ENCODE measurements at places on chromosomes 1 and 21.

DNA sequence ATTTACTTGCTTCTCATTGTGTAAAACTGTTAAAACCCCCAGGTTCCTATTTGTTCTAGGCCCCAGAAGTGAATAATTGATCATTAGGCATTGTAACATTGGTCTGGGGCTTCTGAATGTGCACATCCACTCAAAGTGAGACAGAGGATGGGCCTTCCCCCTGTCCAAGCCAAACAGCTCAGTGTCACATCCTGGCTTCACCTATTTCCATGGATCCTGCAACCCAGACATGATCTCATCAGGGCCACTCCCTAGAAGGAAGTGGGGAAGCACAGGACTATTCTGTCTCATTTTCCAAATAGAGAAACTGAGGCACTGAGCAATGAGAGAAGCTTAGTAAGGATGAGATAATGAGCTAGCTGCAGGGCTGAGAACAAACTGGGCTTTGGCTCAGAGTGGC is 47.4 kb upstream of the TSPAN2 start:
- DNase-seq: no peak

GRCh38 chr1:154460695-154461260 is 41.2 kb upstream of the TDRD10 start:
- no peak for DNase-seq

- DNase-seq: no peak
Observed at GRCh38 chr1:248406721-248407692, 4.2 kb downstream of the OR2T1 start.

- no peak for DNase-seq
Observed at GRCh38 chr21:39726133-39726532, 18.9 kb upstream of the IGSF5 start.

GRCh38 chr1:245177071-245177900 is 22.5 kb downstream of the KIF26B start:
- no peak for DNase-seq

- no peak for DNase-seq
Observed at GRCh38 chr1:27535386-27535785, 45.4 kb upstream of the WASF2 start.

GRCh38 chr1:36961062-36961615 is 73.2 kb downstream of the GRIK3 start:
- DNase-seq: no peak

DNA sequence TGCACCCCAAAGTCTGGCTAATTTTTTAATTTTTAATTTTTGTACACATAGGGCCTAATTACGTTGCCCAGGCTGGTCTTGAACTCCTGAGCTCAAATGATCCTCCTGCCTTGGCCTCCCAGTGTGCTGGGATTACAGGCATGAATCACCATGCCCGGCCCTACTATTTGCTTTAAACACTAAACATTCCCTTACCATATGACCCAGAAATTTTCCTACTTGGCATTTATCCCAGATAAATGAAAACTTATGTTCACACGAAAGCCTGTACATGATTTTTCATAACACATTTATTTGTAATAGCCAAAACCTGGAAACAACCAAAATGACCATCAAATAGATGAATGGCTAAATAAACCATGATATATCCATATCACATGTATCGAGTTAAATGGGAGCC is 35.8 kb downstream of the NDUFS5 start:
- DNase-seq: no peak

- no peak for DNase-seq
Observed at GRCh38 chr21:42160765-42161164, 58.2 kb upstream of the ABCG1 start.

DNA sequence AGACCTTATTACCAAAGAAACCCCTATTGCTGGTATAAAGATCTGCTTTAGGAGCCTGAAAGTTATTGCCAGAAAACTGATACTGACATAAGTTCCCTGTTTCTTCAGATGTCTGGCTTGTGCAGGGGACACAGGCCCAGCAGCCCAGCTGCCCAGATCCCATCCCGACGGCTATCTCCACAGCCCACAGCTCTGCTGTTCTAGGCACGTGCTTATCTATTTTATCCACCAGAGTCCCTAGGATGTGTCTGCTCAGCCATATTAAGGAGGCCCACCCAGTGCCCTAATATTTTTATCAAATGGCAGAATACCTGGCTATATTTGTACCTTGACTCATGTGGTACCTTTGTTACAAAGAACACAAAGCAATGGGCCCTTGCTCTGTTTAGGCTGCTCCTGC is 58.9 kb downstream of the DDX20 start:
- DNase-seq: no peak

DNA sequence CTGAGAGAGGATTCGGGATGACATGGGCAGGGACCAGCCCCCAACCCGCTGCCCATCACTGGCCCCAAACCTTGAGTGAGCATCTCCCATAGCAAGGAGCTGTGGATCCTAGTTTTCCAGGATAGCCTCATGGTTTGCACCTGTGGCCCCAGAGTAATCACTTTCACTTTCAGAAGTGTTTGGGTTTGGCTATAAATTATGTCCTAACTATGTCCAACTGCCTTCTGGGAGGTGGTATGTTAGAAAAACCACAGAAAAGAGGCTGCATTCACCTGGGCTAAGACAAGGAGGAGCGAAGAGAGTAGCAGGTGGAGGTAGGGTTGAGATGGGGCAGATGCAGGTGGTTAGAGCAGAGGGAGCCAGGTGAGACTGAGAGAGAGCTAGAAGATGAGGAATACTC is 19.4 kb upstream of the CLIC6 start:
- DNase-seq: no peak

DNA sequence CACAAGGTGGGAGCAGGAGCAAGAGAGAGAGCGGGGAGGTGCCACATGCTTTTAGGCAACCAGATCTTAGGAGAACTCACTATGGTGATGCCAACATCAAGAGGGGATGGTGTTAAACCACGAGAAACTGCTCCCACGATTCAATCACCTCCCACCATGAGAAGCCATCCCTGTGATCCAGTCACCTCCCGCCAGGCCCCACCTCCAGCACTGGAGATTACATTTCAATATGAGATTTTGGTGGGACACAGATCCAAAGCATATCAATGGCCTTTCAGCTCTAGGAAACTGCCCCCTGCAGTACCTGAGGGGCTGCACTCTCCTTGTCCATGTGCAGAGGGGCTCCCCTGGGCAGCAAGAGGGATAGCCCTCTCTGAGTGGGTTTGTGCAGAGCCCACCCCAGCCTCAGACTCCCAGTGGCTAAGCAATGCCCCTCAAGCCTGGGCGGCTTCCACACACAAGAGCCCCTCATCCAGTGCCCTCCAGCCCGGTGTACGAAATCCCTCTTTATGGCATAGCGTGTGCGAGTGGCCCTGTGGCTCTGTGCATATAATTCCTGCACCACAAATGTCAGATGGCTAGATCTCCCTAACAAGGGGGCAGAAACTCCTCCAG is 15.5 kb upstream of the PRDM16 start:
- DNase-seq: no peak

GRCh38 chr1:107262467-107263286 is 121.8 kb downstream of the NTNG1 start:
- no peak for DNase-seq

DNA sequence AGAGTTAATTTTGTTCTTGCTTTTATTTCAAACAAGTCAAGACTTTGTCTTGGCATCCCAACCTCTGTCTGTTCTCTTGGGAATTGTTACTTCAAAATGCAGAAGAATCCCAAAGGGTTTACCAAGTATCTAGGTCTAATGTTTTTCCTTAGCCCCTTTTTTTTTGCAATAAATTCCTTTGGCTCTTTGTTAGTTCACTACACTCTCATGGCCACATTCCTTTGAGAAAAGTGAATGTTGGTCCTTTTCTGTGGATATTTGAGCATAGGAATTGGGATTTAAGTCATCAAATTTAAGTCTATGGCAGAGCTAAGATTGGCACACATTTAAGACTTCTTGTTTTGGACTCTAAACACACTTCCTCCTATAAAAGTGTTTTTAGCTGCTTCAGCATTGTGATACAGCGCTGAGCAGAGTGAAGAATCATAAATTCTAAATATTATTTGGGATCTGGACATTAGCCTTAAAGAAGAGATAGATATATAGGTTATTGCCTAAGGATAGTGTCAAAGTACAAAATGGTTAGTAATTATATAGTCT is 1.9 kb downstream of the BTF3L4 start:
- no peak for DNase-seq

DNA sequence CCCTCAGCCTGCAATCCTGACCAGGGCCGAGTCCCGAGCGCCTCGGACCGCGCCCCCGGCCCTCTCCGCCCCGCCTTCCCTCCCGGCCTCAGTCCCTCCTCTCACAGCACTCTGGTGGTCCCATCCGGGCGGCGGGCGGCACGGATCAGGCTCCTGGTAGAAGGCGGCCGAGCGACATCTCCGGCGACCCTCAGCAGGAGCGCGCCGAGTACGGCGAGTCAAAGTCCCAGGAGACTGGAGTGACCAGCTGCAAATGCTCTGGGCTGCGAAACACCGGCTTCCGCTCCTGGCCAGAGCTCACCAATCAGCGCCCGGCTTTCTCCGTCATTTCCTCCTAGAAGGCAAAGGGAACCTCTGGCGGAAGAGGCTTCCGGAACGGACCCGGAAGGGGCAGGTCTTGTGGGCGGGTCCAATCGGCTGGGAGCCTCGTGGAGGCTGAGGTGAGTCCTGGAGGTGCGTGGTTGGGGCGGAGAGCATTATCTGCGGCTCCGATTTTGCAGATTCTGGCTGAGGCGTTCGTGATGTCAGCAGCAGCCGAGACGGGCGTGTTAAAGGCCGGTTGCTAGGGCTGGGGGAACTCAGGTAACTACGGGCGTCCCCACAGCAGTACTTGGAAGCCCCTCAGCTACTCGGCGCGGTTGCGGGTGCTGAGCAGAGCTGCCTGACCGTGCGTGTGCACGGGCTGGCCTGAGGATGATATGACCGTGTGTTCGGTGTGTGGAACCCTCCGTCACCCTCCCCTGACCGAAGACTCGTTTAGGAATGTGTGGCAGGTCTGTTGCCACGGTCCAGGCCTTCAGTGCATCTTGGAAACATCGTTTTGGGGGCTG is at the start of the genes GDAP2 and WDR3:
Gene GDAP2, minus strand, starts transcription at position 279 of the 830 bp plus-strand sequence. CDS start 9,264 bp downstream, outside the sequence.
Gene WDR3, plus strand, starts transcription at position 397 of the 830 bp plus-strand sequence. CDS start 3,581 bp downstream, outside the sequence.
- DNase-seq: peak; percentile 94

GRCh38 chr1:155174324-155175280 is 953 bp downstream of the TRIM46 start:
- peak; percentile 53 for DNase-seq

DNA sequence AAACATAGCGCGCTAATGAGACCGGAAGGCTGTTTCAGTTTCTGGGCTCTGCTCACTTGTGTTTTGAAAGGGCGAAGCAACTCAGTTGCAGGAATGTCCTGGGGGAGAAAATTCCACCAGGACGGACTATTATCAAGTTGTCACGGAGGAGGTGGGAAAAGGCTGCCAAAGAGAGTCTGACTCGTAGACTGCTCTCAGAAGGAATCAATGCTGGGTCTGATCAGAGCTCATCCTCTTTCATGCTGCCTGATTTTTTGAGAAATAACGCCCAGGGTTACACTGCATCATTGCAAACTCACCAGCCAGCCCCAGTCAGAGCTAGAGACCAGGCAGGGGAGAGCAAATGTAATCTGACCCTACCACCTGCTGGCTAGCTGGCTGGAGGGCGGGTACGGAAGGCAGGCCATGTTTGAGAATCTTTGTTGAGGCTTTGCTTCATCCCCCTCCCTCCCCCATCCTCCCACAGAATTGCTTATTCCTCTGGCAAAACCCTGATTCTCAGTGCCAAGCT is 36.4 kb upstream of the BCL9 start:
- DNase-seq: no peak

GRCh38 chr1:150887018-150887417 is at the start of gene CTXND2:
Gene CTXND2, plus strand, starts transcription at chr1:150887136. Its CDS starts 25,179 bp downstream, at chr1:150912315.
- no peak for DNase-seq

GRCh38 chr1:209790286-209791193 is 6.2 kb upstream of the C1orf74 start:
- DNase-seq: no peak

DNA sequence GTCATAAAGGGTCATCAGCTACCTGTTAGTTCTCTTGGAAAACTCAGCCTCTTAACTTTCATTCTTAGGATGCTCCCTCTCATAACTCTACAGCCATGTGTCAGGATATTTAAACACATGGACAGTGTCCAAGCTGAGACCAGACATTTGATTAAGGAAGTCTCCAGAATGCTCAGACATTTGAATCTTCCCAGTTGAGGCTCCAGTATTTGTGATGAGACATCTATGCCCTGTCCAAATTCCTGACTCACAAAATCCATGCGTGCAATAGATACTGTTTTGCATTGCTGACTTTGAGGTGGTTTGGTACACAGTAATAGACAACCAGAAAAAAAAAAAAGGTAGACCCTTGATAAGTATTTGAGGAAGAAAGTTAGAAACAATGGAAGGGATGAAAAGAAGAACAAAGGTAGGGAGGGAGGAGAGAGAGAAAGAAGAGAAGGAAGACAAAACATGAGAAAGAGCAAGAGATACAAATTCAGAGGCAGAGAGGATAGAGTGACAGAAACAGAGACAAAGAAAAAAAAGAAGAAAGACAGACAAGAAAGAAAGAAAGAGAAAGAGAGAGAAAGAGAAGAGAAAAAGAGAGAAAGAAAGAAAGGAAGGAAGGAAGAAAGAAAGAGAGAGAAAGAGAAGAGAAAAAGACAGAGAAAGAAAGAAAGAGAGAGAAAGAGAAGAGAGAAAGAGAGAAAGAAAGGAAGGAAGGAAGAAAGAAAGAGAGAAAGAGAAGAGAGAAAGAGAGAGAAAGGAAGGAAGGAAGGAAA is 275.5 kb upstream of the PRMT6 start:
- DNase-seq: no peak

GRCh38 chr1:211532088-211532444 is 40.1 kb upstream of the RD3 start:
- DNase-seq: no peak

GRCh38 chr1:234926559-234927311 is 201.9 kb downstream of the TOMM20 start:
- no peak for DNase-seq

- no peak for DNase-seq
Observed at GRCh38 chr1:32536764-32537163, 2.5 kb upstream of the ZBTB8A start.

Data from CD4-positive, alpha-beta T cell (primary cell).